ENCODE measurements at places on chromosomes 5 and 9. TPM values are rescaled to one million over a fixed set of nuclear protein-coding genes. Genes with fewer than 3 reads are reported as not detected.

The GNA14 gene
- 1.0 TPM for total RNA-seq

DNA sequence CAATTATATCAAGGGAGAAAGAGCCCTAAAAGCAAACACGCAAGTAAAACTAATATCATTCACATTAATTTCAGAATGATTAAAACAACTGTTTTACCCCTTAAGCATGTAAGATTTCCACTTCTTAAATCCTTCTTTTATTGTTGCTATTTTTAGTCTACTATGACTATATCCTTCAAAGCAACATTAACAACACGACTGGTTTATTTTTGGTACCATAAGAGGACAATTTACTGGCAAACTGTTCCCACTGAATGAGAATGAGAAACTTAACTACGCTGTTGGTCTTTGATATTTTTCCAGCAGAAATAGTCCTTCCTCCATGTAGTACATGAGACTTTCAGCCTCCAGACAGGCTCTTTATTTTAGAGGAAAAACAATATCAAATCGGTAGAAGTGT, 281.5 kb downstream of the CTNND2 start:
- H3K27ac ChIP-seq = no peak overlapping the region
- no peak for DNase-seq
- no peaks in the 10 kb centered on the region for H3K4me1 ChIP-seq
- H3K27me3 ChIP-seq = no peaks in the 10 kb centered on the region
- H3K36me3 ChIP-seq = no peaks in the 10 kb centered on the region

GRCh38 chr5:172377856-172378255, 76.5 kb downstream of the SH3PXD2B start:
- peaks cover 31% of the 10 kb centered on the region for H3K36me3 ChIP-seq
- DNase-seq = no peak
- no peak overlapping the region for H3K27ac ChIP-seq
- no peak overlapping the region for H3K4me3 ChIP-seq
- no peaks in the 10 kb centered on the region for H3K27me3 ChIP-seq

The BARHL1 gene
- total RNA-seq = not detected

DNA sequence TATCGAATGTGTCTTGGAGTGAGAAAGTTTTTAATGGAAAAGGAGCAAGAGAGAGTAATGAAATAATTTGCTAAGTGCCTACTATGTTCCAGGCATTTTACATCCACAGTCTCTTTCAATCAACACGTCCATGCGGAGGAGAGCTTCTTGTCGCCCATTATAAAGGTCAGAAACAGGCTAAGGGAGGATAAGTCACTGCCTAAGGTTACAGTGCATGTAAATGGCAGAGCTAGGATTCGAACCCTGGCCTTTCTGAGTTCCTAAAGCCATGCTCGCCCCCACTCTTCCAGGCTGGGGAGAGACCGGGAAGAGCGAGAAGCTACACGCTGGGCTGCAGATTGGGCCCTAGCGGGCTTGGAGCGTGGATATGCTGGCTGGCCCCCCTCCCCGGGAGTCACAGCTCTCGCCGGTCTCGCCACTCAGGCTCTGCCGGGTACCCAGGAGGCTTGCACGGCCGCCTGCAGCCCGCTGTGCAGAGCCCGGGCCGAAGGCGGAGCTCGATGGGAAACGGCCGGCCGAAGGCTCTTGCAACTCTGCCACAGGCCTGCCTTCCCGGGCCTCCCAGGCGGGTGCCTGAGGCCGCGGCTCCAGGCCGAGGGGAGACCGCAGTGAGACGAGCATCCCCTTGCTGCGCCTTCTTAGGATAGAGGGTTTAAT, 775 bp upstream of the LHX2 start:
- H3K36me3 ChIP-seq = no peaks in the 10 kb centered on the region
- no peak overlapping the region for H3K4me3 ChIP-seq
- peaks cover 79% of the 10 kb centered on the region for H3K27me3 ChIP-seq
- peaks cover 5% of the 10 kb centered on the region for H3K4me1 ChIP-seq
- DNase-seq = no peak

DNA sequence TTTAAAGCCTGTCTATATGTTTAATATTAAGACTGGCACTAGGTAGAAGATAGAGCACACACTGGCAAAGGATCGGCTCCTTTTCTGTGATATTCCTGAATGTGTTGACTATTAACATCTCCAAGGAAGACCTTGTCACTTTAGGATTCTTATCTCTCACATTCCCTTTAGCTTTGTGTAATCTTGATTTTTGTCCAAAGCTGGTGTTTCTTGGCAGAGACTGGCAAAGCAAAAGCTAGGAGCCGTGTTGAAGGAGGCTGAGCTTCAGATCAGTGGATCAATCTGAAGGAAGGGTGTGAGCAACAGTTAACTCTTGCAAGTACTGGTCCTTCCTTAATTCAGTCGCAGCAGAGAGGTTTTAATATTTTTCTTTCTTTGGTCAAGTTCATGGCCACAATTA, 830.4 kb upstream of the ZNF608 start:
- no peaks in the 10 kb centered on the region for H3K27me3 ChIP-seq
- no peak for DNase-seq
- no peak overlapping the region for H3K4me3 ChIP-seq

DNA sequence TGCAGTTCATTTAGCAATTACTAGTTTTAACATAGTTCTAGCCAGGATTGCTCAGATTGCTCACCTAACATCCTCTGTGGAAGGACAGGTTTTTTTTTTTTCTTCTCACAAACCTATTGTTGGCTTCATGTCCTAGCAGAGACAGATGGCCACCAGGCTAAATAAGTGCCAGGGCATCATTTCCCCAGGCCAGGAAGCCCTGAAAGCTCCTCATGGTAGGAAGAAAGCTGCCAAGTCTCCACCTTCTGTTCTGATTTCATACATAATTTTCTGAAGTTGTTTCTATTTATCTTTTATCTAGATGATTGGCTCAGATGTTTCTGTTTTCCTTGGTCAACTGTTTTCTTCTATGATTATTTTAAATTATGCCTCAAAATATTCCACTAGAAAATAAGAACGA, 31.0 kb downstream of the EFCAB9 start:
- no peaks in the 10 kb centered on the region for H3K27me3 ChIP-seq
- H3K27ac ChIP-seq = no peak overlapping the region
- H3K36me3 ChIP-seq = peaks cover 11% of the 10 kb centered on the region
- DNase-seq = no peak

DNA sequence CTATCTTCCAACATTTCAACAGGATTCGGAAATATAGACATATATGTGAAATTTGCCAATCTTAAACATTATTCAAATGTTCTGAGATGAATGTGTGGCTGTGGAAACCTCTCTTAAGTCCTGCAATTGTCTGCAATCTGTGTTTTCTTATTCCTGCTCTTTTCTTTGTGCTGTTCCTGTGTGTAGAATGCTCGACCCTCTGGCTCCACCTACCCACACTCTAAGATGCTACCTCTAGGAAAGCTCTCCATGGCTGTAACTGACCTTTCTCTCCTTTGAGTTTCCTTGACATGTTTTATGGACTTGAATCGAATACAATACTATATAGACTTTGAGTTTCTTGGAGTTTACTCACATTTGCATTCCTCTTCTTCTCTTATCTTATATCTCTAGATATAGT, 120.6 kb upstream of the ASTN2 start:
- no peaks in the 10 kb centered on the region for H3K4me1 ChIP-seq
- no peaks in the 10 kb centered on the region for H3K36me3 ChIP-seq
- H3K4me3 ChIP-seq = no peak overlapping the region
- no peak overlapping the region for H3K27ac ChIP-seq
- DNase-seq = no peak

GRCh38 chr5:139725073-139725830, 70.4 kb upstream of the PSD2 start:
- H3K27ac ChIP-seq = no peak overlapping the region
- peak; percentile 65 for DNase-seq
- no peak overlapping the region for H3K4me3 ChIP-seq
- no peaks in the 10 kb centered on the region for H3K27me3 ChIP-seq

The CCDC183 gene
- total RNA-seq = 0.84 TPM

GRCh38 chr9:112620388-112620787, 97.5 kb downstream of the INIP start:
- H3K27me3 ChIP-seq = no peaks in the 10 kb centered on the region
- H3K36me3 ChIP-seq = no peaks in the 10 kb centered on the region
- H3K27ac ChIP-seq = no peak overlapping the region
- H3K4me3 ChIP-seq = no peak overlapping the region
- no peaks in the 10 kb centered on the region for H3K4me1 ChIP-seq

DNA sequence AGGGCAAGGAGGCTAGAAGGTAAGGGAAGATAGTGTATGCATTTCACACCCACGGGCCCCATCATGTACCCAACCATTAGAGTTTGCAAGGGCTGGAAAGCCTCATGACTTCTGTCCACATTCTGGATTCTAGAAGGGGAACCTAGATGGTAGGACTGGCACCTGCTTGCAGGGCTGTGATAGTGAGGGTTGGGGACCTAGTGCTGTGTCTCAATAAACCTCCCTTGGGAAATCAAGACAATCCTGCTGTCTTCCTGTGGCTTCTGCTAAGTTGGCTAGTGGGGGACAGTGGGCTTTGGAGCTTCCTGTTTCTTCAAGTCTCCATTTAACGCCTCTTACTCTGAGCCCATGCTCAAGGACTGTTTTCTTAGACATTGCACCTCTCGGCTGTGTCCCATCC, 43.6 kb upstream of the SYNPO start:
- no peaks in the 10 kb centered on the region for H3K27me3 ChIP-seq
- H3K4me3 ChIP-seq = no peak overlapping the region
- H3K36me3 ChIP-seq = no peaks in the 10 kb centered on the region

- DNase-seq = no peak
- no peak overlapping the region for H3K4me3 ChIP-seq
- no peaks in the 10 kb centered on the region for H3K4me1 ChIP-seq
Observed at GRCh38 chr5:73728493-73729273, 102.7 kb downstream of the ARHGEF28 start.

DNA sequence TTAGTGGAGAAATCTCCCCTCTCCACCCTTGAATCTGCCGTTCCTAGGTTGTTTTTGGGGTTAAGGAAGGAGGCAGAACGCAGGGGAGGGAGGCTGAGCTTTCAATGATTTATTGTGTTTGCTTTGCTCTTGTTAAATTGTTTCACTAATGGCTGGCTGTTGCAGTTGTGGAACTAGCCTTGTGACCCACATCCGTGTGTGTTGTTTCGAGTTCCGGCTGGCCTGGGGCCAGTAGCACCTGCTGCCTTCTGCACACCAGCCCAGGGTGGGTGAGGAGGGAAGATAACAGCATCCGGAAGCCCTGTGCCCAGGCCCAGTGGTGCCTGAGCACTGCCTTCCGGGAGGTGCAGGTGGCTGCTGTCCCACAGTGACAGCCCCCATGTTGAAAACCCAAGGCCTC, 3.6 kb downstream of the ERGIC1 start:
- peaks cover 14% of the 10 kb centered on the region for H3K4me1 ChIP-seq
- no peak for DNase-seq
- H3K36me3 ChIP-seq = peaks cover 15% of the 10 kb centered on the region
- H3K4me3 ChIP-seq = no peak overlapping the region

DNA sequence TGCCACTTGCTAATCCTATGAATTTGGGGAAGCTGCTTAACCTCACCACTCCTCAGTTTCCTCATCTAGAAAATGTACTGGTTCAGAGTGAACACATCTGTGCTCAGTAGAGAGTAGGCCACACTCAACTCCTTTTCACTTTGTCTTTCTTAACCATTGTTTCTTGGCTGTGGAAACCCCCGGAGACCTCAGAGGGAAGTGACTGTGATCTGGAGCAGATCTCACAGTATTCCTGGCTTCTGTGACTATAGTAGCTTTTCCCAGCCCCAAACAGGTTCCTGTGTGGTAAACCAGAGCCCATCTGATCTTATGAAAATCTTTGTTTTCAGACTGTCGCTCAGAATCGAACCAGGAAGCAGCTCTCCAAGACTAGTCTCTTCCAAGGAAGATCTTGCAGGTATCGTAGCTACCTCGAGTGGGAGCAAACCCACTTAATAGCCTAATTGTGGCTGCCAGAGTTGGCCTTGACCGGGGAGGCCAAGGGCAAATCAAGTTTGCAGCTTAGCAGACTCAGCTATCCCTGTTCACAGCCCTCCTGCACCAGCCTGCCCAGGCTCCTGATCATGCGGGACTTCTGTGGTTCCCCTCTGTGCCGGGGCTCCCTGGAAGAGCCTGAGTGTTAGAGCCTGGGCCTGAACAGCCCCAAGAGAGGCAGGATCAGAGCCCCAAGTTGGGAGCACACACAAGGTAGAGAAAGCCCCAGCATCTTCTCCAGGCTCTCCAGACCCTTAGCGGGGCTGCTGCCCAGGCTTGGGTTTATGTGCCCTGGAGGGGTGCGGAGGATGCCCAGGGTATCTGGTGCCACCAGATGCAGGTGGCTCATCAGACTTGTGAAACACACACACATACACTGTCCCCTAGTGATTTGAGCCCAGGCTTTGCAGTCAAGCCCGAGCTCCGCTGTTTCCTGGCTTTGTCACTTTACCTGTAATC, 52.2 kb upstream of the ANGPTL2 start:
- DNase-seq = no peak
- H3K4me1 ChIP-seq = no peaks in the 10 kb centered on the region
- no peak overlapping the region for H3K27ac ChIP-seq
- H3K4me3 ChIP-seq = no peak overlapping the region
- H3K27me3 ChIP-seq = peaks cover 2% of the 10 kb centered on the region
- no peaks in the 10 kb centered on the region for H3K36me3 ChIP-seq

The ZNF462 gene
- 98.4 TPM for total RNA-seq

The DHX29 gene
- total RNA-seq = 28.8 TPM

The ADAMTS2 gene
- 26.6 TPM for total RNA-seq

GRCh38 chr9:14180093-14180959, 133.6 kb downstream of the NFIB start:
- peaks cover 12% of the 10 kb centered on the region for H3K4me1 ChIP-seq
- DNase-seq = no peak
- H3K27me3 ChIP-seq = no peaks in the 10 kb centered on the region
- H3K27ac ChIP-seq = no peak overlapping the region

All from astrocyte (in vitro differentiated cells and primary cell).